Nucleus accumbens (tissue), 56 donors: ENCODE measurements at places on chromosomes 7 and 10.

DNA sequence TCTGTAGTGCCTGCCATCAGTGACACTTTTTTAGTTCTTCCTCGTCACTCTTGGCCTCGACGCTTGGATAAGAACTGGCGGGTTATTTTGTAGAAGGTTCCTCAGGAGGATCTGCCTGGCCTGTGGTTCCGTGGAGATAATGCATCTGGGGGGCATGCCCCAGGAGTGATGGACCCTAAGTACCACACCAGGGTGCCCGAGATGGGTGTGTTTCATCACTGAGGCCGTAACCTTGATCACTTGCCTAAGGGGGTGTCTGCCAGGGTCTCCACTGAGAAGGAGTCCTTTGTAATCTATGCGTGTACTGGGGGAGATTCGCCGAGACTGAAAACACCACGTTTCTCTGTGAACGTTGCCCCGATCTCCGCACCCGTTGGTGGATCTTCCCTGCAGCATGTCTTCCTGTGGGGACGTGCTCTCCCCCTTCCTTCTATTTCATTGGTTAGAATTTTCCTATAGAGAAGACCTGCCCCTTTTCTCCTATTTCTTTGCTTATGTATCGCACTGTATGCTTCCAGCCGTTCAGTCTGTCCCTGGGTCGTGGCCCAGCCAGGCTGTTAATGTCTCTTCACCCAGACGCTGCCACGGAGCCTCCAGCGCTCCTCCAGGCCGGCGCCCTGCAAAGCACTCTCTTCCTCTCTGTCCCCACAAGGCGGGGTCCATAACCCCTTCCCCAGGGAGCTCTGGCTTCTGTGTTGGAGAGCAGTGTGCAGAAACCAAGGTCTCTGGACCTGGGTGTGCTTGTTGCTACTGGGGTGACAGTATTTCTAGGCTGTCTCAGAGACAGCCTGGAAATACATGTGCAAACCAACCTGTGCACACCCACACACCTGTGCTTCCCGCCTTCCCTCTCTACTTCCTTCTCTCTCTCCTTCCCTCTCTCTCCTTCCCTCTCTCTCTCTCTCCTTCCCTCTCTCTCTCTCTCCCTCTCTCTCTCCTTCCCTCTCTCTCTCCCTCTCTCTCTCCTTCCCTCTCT is 14.4 kb upstream of the DPYSL4 start:
- no peak for DNase-seq

DNA sequence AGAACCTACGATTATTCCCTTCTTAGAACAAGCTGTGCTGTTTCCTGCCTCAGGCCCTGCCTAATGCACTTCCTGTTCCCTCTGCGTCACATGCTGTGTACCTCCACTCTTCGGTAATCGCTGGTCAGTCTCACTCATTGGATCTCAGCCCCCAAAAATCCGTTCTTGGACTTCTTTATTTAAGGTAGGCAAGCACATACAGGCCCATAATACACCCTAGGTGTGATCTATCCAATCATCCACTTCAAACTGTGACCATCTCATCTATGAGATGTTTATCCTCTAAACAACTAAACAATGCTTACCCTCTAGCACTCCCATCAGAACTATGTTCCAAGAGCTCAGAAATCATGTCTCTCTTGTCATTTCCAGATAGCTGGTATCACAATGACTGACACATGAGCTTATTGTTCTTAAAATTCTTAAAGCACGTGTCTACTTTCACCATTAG is 83.9 kb downstream of the CADPS2 start:
- no peak for DNase-seq

- DNase-seq, result no peak
These were observed 240.8 kb upstream of the POM121L12 start for GRCh38 chr7:52794621-52795020.

DNA sequence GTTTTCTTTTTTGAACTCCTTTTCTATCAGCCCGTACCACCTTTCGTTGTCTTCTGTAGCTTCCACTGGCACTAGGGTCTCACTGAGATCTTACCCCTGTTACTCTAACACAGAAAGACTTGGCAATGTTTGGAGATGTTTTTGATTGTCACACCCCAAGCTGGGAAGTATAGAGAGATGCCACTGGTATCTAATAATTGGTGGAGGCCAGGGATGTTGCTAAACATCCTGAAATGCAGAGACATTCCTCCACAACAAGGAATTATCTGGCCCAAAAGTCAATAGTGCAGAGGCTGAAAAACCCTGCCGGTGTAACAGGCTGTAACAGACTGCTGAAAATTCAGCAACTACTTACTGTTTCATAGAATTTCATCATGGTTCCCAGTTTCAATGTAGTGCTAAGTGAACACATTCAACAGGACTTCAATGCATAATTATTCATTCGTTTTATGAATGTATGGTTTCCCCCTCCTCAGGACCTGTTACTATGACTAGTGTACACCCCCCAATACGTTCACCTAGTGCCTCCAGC is 115.9 kb downstream of the TRIM24 start:
- no peak for DNase-seq

- DNase-seq, result no peak
These were observed 233.6 kb downstream of the BAMBI start for GRCh38 chr10:28910956-28911355.

DNA sequence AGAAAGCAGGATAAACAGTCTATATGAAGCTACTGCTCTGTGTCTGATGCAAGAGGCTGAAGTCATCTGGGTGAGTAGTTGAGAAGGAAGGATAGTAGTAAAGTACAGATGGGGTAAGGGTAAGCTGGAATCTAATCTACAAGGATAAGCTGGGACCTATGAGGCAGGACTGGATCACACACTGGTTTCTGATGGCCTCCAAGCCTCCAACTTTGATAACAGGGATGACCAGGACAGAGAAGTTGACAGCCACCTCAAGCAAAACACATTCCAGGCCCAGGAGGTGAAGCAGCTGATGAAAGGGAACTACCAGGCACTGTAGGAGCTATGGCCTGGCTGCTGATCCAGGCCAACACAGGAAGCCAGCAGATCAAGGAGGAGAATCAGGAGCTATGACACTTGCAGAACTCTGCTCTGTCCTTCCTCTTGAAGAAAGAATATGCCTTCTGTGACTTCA is 278.1 kb upstream of the TMEM229A start:
- DNase-seq, result no peak

- no peak for DNase-seq
These were observed 222.6 kb upstream of the PPP2R2D start for GRCh38 chr10:131678171-131678570.

- DNase-seq, result no peak
These were observed 166.7 kb upstream of the PRKCQ start for GRCh38 chr10:6746782-6747181.

DNA sequence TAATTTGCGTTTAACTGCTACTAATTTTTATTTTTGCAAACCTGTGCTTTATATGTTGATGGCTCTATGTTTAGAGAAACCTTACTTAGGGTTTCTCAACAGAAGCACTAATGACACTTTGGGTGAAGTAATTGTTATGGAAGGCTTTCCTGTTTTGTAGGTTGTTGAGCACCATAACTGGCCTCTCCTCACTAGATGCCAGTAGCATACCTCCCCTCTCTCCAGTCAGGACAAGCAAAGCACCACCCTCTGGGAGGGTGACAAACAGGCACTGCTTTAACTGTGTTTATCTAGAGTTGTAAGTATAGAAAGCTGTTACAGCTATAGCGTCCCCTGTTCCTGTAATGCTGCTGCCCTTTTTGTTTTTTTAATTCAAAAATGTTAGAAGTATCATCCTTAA is 60.9 kb downstream of the WAC start:
- DNase-seq, result no peak

GRCh38 chr7:159056737-159057136 is 87.9 kb downstream of the VIPR2 start:
- DNase-seq, result no peak

DNA sequence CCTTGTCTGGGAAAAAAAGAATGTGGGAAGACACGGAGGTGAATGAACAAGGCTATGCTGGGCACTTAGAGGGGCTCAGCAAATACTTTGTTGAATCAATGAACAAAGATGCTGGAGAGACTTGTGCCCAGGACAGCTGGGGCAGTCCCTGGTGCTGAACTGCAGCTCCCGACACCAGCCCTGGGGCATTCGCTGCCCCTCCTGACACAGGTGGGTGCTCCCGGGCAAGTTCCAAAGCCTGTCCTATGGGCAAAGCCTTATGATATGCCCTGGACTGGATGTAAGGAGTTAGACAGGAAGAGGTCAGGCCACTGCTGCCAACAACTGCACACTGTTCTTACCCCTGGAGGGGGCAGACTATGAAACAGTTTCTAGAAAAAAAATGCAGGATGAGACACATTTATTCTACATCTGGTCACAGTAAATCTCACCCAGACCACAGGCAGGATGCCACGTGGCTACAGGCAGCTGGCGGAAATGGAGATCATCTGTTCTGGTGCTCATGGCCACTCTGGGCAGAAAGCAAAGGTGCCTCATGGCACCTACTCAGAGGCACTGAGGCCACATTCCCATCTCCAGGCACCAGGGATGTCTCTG is 21.9 kb upstream of the FRAT2 start:
- no peak for DNase-seq

GRCh38 chr7:47038621-47039020 is 543.3 kb downstream of the TNS3 start:
- DNase-seq, result no peak

DNA sequence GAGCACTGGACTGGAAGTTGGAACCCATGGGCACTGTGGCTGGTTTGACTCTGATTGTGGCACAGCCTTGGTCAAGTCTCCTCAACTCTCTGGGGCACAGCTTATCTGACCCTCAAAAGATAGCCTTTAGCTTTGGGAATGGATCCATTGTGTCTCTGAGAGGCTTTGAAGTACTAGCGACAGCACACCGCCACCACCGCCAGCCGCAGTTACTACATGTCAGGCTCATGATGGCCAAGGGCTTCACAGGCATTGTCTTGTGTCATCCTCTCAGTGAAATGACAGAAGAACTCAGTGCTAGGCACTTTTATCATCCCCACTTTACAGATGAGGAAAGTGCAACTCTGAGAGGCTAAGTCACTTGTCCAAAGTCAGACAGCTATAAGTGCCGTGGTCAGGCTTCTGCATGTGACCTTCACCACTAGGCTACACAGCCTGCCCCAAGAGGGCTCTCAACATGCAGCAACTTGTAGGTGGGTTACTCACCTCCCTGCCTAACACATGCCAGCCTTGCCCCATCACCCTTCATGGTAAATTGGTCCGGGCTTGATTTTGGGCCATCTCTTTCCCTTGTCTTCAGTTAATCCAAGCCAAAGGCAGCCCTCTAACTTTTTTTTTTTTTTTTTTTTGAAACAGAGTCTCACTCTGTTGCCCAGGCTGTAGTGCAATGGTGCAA is 44.1 kb downstream of the C10orf105 start:
- DNase-seq, result no peak

- DNase-seq, result no peak
These were observed 44.2 kb upstream of the TES start for GRCh38 chr7:116166156-116166555.

DNA sequence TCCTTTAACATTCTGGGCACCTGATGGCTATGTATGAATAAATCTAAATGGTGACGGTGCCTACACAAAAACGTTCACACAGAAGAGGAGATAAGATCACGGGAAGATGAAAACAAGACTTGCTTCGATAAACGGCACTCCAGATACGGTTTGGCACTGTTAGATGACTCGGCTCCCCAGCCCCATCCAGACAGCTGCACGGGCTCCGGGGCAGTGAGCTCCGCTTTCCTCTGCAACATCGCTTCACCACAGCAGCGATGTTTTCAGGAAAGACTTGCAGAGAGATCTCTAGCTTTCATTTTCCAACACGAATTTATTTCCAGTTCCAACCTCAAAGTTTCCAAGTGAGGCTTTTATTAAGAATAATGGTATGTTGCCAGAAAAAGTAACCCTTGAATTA is 132.1 kb downstream of the KLF6 start:
- no peak for DNase-seq

- no peak for DNase-seq
These were observed 969 bp downstream of the PPP1R3A start for GRCh38 chr7:113917840-113918239.

DNA sequence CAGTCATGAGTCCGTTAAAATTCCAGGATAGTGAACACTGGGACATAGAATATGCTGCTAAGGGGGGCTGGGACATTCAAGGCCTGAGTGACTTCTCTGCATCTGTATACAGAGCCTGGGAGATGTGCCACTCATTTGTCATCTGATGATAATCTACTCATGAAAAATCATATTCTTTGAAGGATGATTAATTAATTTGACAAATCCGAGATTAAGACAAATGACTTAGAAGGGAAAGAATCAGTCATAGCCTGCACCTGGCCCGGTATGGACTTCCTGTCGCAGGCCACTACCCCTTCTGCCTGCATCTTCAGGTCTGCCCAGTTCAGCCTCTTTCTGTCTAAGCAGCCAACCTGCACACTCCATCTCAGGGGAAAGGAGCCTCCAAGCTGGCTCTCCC is 18.8 kb upstream of the FAM170B start:
- DNase-seq, result no peak

- DNase-seq, result no peak
These were observed 40.2 kb downstream of the PDSS1 start for GRCh38 chr10:26737730-26738129.

- DNase-seq, result no peak
These were observed 72.6 kb downstream of the COBL start for GRCh38 chr7:51244053-51244452.

DNA sequence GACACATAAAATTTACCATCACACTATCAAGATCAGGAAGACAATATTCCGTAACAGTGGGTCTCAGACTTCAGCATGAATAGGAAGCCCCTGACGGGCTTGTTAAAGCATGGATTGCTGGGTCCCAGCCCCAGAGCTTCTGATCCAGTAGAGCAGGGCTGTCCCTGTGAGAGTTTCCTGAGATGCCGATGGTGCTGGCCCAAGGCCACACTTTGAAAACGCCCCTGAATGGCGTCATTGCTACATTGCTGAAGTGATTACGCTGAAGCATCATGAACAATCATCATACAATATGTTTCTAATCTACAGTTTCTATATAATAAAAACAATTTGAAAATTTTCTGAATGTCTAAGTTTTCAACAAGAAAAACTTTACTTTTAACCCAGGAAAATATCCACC is 38.0 kb upstream of the TMEM72 start:
- no peak for DNase-seq

DNA sequence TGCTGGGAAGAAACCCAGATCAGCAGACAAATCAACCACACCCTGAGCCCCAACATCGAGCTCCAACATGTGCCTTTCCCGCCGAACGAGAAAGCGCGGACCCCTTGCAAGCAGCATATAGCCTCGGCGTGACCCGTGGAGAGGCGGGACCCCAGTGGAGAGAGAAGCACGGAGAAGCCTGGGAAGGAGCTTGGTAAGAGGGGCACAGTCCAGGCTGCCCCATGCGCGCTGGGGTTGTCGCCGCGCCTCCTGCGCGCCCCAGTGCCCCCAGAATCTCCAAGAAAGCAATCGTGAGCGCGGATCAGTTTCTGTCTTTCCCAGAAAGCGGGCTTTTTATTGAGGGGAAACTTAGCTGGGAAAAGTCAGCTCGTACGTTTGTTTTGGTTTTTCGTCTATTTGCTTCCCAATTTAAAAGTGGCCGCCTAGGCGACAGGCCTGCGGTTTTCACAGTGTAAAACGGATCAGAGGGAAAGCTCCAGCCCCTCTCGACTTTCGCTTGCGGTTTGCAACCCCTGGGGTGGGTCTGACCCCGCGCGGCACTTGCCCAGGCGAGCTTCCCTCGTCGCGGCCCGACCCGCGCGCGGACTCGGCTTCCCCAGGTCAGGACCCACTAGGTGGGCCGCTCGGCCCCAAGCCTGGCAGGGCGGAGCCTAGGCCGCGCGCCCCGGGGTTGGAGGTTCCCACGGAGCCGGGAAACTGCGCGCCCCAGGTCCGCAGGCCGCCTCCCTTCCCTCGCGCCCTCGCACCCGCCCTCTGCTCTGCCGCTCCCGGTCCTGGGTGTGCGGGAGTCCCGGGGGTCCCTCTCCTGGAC is 31.1 kb downstream of the SKIDA1 start:
- peak; percentile 32 for DNase-seq

GRCh38 chr7:11228515-11228914 is 254.8 kb downstream of the PHF14 start:
- DNase-seq, result no peak

GRCh38 chr7:140176122-140176701 is 571 bp downstream of the KDM7A start:
- DNase-seq, result no peak
